Fibroblast of skin of abdomen (primary cell): ENCODE measurements at places on chromosomes 13 and 19.

DNA sequence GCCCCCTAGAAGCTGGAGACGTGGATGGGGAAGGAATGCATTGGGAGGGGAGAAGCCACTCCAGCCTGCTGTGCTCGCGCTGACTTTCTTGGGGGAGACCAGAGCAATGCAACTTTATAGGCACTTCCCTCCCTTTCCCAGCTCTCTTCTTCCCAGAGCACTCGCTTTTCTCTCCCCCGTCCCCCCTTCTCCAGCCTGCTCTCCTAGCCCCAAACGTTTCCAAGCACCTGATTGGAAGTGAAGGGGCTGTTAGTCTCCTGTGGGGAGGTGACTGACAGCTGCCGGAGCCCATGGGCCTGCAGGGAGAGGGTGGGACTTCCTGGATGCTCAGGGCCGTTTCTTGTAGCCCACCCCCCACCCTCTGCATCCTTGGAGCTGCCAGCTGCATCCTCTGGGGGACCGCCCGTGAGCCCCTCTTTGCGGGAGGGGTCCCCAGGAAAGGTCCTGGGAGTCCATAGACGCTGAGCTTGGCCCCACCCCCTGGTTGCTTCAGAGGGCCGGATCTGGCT, 2.5 kb downstream of the HDGFL2 start:
- DNase-seq, result peak; percentile 77

GRCh38 chr13:29969286-29969685, 118.9 kb upstream of the UBL3 start:
- DNase-seq, result peak; percentile 84

DNA sequence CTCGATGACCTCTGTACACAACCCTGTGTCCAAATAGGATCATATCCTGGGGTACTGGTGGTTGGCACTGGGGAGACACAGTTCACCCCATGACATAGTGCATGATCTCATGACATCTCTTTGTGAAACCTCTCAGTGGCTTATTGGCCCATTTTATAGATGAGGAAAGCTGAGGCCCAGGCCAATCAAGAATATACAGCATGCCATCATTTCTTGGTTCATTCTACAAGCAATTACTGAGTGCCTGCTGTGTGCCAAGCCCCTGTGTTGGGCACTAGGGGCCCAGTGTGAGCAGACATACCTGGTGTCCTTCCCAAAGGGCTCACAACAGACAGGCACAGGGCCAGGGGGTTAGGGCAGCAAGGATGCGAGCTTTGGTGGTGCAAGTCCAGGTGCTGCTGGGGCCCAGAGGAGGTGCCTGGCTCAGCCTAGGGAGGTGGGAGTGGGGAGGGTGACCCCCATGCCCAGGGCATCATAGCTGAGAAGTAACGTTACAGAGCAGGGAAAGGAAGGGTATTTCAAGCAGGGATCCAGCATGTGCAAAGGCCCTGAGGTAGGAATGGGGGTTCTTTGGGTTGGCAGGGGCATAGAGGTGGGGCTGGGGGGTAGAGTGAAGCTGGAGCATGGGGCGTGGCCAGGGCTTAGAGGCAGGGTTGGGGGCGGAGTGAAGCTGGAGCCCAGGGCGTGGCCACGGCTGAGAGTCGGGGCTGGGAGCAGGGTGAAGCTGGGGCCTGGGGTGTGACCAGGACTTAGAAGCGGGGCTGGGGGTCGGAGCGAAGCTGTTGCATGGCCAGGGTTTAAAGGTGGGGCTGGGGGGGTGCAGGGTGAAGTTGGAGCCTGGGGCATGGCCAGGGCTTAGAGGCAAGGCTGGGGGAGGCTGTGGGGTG, 20.7 kb downstream of the COLGALT1 start:
- DNase-seq, result no peak

GRCh38 chr13:113667771-113668490, 912 bp downstream of the GRK1 start:
- DNase-seq, result no peak

GRCh38 chr13:41746259-41746658, 214.7 kb downstream of the VWA8 start:
- DNase-seq, result peak; percentile 68
